A172 (cell line): ENCODE measurements at places on chromosomes 1 and 21.

DNA sequence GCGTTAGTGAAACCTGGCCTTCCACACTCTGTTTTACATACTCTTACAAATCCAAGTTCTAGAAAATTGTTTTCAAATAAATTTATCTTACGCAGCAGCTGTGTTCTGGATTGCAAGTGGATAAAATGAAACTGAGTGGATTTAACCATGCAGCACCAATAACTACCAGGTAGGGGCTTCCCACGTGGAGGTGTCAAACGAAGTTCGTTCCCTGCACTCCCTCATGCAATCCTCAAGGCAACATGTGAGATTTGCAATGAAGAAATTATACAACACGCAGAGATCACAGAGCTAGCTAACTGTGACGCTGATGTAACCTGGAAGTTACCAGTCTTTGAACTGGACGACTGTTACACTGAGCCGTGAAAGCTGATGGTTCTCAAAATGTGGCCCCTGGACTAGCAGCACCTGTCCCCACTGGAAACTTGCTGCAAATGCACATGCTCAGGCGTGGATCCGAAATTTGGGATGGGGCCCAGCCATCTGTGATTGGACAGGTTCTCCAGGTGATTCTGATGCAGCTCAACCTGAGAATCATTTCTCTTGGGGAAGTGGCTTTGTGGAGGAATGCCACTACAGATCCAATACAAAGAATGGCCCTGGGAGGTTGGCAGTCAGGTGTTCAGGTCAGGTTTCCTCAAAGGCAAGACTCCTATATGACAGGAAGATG, 36.3 kb downstream of the RSPH1 start:
- no peak for DNase-seq

DNA sequence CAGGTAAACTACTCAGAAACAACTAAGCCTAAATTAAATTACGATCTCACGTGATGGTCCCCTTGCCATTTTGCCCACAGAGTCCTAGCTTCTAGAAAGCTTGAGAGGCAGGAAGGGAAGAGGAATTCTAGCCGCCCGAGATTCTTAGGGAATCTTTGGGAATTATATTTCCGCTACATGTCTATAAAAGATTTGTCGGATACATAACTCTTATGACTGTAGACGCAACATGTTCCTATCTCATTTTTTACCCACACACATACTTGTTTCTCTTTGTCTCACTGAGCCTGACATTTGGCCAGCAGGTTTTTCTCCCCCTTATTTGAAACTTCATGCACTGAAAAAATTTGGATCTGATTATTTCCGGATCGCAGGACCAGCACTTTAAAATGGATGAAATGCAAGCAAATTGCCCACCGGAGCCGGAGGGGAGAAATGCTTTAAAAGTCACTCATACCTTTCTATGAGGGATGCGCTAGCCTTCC, 5.5 kb downstream of the GLIS1 start:
- DNase-seq: no peak

GRCh38 chr1:183517401-183517800, 45.1 kb downstream of the SMG7 start:
- no peak for DNase-seq

- DNase-seq: no peak
Measured at GRCh38 chr1:98364544-98364943, 297.0 kb upstream of the SNX7 start.

GRCh38 chr21:45294509-45295291, 7.0 kb upstream of the POFUT2 start:
- peak; percentile 97 for DNase-seq

DNA sequence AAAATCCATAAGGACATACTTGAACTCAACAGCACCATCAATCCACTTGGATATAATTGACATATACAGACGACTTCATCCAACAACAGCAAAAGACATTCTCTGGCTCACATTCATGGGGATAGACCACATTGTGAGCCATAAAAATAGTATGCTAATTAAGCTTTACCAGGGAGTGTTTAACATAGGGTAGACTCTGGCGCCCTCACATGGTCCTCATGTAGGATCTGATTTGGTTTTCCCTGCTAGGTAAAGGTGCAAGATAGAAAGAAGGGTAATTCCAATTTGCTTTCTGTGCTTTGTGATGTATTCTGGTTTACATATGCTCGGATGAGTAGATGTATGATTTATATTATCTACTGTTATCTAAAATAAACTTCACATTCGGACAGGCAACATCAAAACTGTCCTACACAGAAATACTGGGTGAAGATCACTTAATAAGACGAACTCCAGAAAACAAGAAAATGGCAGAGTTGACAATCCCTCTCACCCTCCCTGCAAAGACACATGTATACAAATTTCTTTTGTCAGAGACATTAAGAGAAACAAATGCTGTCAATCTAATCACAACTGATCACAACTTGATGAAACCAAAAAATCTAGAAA, 27.7 kb downstream of the CR1L start:
- DNase-seq: peak; percentile 78

GRCh38 chr1:105700723-105701122, 1355.8 kb upstream of the PRMT6 start:
- no peak for DNase-seq

- no peak for DNase-seq
Measured at GRCh38 chr1:153954826-153955225, 3.6 kb downstream of the CRTC2 start.

DNA sequence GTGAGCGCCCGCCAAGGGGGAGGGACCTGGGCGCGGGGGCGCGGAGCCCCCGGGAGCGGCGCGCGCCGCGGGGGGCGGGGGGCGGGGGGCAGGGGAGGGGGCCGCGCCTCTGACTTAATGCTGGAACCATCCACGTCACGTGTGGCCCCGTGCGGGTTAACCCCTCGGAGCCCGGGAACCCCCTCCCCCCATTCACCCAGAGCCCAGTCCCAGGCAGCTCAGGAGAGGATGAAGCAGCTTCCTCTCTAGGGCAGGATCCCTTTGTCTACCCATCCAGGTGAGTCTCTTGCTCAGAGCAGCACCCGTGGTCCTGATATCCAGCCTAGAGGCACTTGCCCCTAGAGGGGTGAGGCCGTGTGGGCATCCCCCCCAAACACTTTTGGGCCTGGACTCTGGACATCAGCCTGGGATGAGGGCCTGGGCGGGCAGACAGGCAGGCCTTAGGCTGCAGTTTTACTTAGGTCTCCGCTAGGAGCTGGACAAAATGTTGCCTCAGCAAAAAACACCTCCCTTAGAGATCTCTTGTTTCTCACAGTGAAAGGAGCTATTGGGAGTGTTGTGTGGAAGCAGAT, at the start of gene ALX3:
Gene ALX3, minus strand, starts transcription at position 2 of the 572 bp plus-strand sequence. CDS start 60 bp downstream, outside the sequence.
- DNase-seq: no peak

GRCh38 chr1:235502601-235503402, 1.4 kb downstream of the B3GALNT2 start:
- peak; percentile 33 for DNase-seq

- DNase-seq: peak; percentile 63
Measured at GRCh38 chr1:153608089-153608682, 4.8 kb downstream of the S100A16 start.

DNA sequence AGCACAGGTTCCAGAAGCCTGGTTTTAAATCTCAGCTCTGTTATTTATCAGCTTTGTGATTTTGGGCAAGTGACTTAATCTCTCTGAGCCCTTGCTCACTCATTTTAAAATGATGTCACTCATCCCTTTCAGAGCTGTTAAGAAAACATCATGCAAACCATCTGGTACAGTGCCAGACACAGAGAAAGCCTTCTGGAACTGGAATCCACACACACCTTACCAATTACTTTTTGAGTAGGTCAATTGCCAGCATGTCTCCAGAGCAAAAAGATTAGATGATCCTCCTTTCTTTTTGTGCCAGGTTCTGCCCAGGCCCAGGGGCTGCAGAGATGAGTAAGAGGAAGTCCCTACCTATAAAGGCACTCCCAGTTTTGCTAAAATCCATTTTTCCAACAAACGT, 61.3 kb downstream of the ROR1 start:
- DNase-seq: no peak

- no peak for DNase-seq
Measured at GRCh38 chr1:110591956-110592355, 14.2 kb downstream of the KCNA2 start.

DNA sequence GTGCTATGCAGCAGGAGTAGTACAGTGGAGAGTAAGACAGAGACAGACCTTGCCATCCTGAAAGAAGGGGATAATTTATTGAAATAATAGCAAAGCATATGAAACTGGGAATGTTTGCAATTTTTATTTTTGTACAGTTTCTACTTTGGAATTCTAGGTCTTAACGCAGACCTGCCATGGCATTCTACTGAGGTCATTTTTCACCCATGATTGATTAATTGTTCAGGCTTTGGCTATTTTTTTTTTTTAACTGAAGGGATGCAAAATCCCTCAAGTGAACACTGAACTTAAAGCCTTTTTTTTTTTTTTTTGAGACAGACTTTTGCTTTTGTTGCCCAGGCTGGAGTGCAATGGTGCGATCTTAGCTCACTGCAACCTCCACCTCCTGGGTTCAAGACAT, 27.1 kb downstream of the MTF2 start:
- DNase-seq: no peak

GRCh38 chr1:26203642-26204318, 13.4 kb downstream of the CATSPER4 start:
- no peak for DNase-seq

GRCh38 chr21:46054451-46054881, 43.4 kb upstream of the COL6A2 start:
- DNase-seq: no peak

DNA sequence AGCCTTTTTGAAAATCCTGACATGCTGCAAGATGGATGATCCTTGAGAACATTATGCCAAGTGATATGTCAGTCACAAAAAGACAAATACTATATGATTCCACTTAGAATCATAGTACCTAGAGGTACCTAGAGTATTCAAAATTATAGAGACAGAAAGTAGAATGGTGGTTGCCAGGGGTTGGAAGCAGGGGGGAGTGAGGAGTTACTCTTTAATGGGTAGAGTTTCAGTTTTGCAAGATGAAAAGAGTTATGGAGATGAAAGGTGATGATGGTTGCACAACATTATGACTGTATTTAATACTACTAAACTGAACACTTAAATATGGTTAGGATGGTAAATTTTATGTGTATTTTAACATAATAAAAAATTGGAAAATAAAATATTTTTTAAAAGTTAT, 37.9 kb upstream of the PODN start:
- no peak for DNase-seq

- DNase-seq: peak; percentile 72
Measured at GRCh38 chr1:156308078-156308477, 9.0 kb upstream of the VHLL start.

- peak; percentile 58 for DNase-seq
Measured at GRCh38 chr1:6521536-6521935, 30.1 kb upstream of the PLEKHG5 start.

- no peak for DNase-seq
Measured at GRCh38 chr1:21907079-21907418, 30.1 kb downstream of the HSPG2 start.

- DNase-seq: no peak
Measured at GRCh38 chr1:223231011-223231572, 88.0 kb upstream of the TLR5 start.

DNA sequence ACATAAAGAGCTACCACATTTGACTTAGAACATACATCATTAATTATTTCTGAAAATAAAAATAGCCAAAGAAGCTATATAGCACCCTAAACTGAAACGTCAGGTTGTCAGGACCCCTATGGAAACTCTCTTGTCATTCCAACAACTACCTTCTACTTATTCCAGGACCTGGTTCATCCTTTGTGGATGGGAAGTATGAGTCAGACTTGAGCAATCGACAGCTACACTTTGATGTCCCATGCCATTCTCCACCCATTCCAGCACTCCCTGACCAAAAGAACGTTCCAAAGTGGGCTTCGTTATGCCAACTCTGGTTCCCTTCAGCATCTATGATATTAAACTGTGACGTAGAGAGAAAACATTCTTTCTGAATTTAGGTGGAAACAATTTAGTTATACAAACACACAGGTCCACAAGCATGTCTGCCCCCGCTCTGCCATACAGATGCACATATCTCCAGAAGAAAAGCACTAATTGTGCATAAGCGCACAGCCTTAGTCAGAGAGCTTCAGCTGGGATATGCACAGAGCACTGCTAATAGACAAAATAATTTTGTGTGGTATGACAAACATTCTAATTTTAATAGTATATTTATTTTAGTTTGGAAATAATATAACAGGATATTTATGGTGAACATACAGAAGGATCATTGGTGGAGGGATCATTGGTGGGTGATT, 723.1 kb upstream of the B3GALT2 start:
- DNase-seq: no peak

GRCh38 chr1:116910379-116911187, 867 bp downstream of the PTGFRN start:
- DNase-seq: no peak

GRCh38 chr1:7753641-7754040, 17.5 kb upstream of the VAMP3 start:
- no peak for DNase-seq

GRCh38 chr1:205775015-205775716, at the start of gene RAB29:
Gene RAB29 (minus strand): TSS chr1:205775482. CDS start chr1:205774956, 526 bp downstream.
- DNase-seq: peak; percentile 72

GRCh38 chr1:54302951-54303843, 103.0 kb downstream of the SSBP3 start:
- DNase-seq: no peak

DNA sequence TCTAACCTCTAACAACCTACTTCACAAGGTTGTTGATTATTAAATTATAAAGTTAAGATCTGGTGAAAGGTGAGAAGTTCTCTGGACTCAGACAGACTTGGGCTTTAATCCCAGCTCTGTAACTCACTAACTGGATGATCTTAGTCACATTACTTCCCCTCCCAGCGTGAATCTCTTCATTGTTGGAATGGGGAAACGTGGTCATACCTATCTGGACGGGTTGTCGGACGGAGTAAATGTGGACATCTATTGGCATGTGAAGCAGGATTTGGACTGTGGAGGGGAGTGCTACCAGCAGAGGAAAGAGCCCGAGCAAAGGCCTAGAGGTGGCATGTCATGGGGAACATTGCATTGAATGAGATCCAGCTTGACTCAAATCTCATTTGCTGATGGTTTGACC, 45.1 kb upstream of the RPL11 start:
- no peak for DNase-seq

GRCh38 chr1:12296016-12296415, 66.2 kb downstream of the VPS13D start:
- no peak for DNase-seq

- DNase-seq: no peak
Measured at GRCh38 chr1:167714098-167714438, 7.7 kb upstream of the MPZL1 start.

GRCh38 chr1:110875216-110875731, 2.3 kb downstream of the CD53 start:
- DNase-seq: no peak

- no peak for DNase-seq
Measured at GRCh38 chr1:8070381-8070811, 44.3 kb upstream of the ERRFI1 start.

GRCh38 chr1:18290740-18291412, 183.3 kb downstream of the IGSF21 start:
- no peak for DNase-seq

GRCh38 chr1:168159251-168159650, 19.5 kb upstream of the TIPRL start:
- no peak for DNase-seq
